ENCODE measurements at places on chromosomes 4 and X.

DNA sequence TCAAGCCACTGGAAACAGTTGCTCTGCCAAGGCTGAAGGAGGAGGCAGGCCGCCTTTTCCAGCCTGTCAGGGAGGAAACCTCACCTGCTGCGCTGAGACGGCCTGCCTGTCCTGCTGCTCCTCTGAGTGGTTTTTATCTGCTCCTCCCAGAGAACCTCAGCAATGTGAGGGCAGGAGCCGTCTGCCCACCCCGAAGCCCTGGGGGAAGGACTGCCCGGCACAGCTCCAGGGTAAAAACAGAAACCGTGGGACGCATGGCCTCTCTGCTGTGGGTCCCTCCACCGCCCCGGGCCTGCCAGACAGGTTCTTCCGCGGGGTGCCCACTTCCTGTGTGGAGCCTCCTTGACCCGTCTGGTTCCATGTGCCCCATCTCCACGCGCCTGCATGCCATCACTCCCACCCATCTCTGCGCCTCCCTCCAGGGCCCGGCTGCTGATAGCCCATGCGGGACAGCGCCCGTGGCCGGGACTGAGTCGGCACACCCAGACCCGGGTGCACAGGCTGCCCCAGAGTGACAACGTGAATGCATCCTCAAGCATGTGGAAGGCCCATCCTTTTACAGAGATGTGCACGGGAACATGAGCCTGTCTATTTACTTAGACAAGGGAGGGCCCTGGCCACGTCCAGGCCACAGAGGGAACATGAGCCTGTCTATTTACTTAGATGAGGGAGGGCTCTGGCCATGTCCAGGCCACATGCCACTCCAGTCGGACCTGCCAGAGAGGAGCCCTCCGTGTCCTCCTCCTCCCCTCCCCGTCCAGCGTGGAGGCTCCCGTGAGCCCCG lies 4.0 kb upstream of the SLC49A3 start:
- H3K36me3 ChIP-seq, result no peaks in the 10 kb centered on the region
- no peak for DNase-seq
- H3K27ac ChIP-seq, result no peak overlapping the region
- peaks cover 21% of the 10 kb centered on the region for H3K4me1 ChIP-seq
- no peak overlapping the region for H3K4me3 ChIP-seq

DNA sequence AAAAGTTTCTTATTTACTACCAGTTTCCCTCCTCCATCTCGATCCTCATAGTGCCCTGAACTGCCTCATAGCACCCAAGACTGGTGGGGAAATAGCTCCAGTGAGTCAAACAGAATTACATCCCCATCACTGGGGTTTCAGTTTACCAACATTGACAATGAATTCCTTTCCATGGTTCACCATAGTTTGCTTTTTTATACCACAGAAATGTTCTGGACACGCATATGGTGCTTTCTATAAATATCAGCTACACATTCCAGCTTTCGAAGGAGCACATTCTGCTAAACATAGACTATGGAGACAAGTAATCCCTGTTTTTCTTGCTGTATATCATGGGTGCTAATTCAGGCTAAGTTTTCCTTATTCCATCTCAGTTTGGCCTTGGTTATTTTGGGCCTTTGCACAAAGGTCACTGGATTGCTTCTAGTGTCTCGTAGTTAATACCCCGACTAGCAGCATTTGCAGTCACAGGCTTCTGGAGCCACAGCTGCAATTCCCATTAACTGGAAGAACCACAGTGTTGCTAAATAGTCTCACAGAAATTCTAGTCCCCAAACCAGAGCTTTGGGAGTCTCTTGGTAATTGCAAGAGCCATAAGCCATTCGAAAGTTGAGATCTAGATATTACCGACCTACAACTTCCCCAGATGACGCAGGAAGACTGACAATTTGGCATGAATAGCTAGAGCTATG lies 53.4 kb upstream of the TRPC3 start:
- no peak overlapping the region for H3K4me3 ChIP-seq
- H3K36me3 ChIP-seq, result no peaks in the 10 kb centered on the region
- H3K27ac ChIP-seq, result no peak overlapping the region
- H3K27me3 ChIP-seq, result no peaks in the 10 kb centered on the region
- H3K4me1 ChIP-seq, result no peaks in the 10 kb centered on the region
- DNase-seq, result no peak

GRCh38 chrX:37679230-37679629 lies 6.4 kb upstream of the XK start:
- H3K4me3 ChIP-seq, result no peak overlapping the region
- H3K27ac ChIP-seq, result no peak overlapping the region
- H3K27me3 ChIP-seq, result no peaks in the 10 kb centered on the region
- no peaks in the 10 kb centered on the region for H3K36me3 ChIP-seq

DNA sequence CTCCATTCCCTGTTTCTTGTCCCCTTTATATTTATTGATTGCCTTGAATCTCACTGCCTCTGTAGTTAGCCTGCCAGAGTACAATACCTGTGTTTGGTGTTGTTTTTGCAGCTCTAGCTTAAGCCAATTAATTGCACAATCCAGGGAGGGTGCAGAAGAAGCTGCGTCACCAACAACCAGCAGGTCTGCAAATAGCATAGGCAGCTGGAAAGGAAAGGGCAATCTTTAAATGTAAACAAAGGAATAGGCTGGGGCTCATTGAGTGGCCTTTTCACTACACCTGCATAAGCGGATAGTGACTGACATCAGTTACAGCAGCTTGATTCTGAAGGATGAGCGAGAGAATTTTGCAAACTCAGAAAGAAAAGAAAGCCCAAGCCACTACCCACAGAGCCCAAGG lies 106.8 kb upstream of the RAI2 start:
- no peak for DNase-seq
- H3K36me3 ChIP-seq, result no peaks in the 10 kb centered on the region
- H3K4me1 ChIP-seq, result no peaks in the 10 kb centered on the region
- H3K27ac ChIP-seq, result no peak overlapping the region

DNA sequence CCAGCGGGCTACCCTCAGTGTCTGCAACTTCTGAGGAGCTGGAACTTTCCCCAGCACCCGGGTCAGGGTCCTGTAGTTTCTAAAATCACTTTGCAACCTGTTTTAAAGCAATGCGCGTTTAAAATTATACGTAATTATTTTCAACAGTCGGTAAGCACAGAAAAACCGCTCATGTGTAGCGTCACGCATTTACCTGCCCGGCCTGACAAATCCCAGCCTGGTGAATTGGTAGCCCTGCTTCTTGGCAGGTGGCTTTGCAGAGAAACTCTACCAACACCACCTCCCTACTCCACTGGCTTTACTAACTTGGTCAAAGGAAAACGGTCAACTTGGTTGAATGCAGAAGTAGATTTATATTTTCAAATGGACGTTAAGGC lies 640 bp downstream of the BANK1 start:
- no peaks in the 10 kb centered on the region for H3K36me3 ChIP-seq
- no peaks in the 10 kb centered on the region for H3K27me3 ChIP-seq
- DNase-seq, result no peak
- peak overlapping the region; percentile 63 for H3K4me3 ChIP-seq
- H3K4me1 ChIP-seq, result peaks cover 8% of the 10 kb centered on the region
- H3K27ac ChIP-seq, result no peak overlapping the region

GRCh38 chr4:100894339-100894870 lies 376.6 kb upstream of the EMCN start:
- H3K27me3 ChIP-seq, result no peaks in the 10 kb centered on the region
- H3K4me1 ChIP-seq, result no peaks in the 10 kb centered on the region
- no peaks in the 10 kb centered on the region for H3K36me3 ChIP-seq
- H3K4me3 ChIP-seq, result no peak overlapping the region
- no peak overlapping the region for H3K27ac ChIP-seq

DNA sequence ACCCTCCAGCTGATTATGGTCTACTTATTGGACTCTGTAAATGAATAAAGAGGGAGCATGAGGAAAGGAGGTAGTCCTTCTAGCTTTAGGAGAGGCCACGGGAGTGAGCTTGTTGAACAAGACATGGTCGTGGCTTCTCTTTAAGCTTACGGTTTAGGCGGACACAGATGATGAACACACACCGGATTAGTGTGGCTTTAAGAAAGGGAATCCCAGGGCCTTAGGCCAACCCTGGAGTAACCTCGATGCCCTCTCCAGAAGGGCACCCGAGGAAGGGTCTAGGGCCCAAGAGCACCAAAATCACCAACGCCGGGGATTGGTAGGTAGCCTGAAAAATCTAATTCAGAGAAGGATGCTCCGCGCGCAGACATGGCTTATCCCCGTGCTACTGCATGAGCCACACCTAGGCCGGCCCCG lies 39.4 kb downstream of the ERVMER34-1 start:
- peaks cover 19% of the 10 kb centered on the region for H3K36me3 ChIP-seq
- H3K27me3 ChIP-seq, result no peaks in the 10 kb centered on the region
- peak overlapping the region; percentile 90 for H3K4me3 ChIP-seq
- H3K4me1 ChIP-seq, result peaks cover 22% of the 10 kb centered on the region
- DNase-seq, result no peak
- H3K27ac ChIP-seq, result no peak overlapping the region

GRCh38 chr4:7389719-7390118 lies 45.0 kb downstream of the PSAPL1 start:
- H3K36me3 ChIP-seq, result no peaks in the 10 kb centered on the region
- DNase-seq, result peak; percentile 74
- H3K27me3 ChIP-seq, result peaks cover 6% of the 10 kb centered on the region

GRCh38 chr4:174349156-174349555 lies 65.4 kb downstream of the CEP44 start:
- H3K27me3 ChIP-seq, result peaks cover 2% of the 10 kb centered on the region
- DNase-seq, result no peak
- H3K36me3 ChIP-seq, result no peaks in the 10 kb centered on the region
- no peak overlapping the region for H3K27ac ChIP-seq
- H3K4me1 ChIP-seq, result no peaks in the 10 kb centered on the region
- H3K4me3 ChIP-seq, result no peak overlapping the region

GRCh38 chr4:177512646-177513045 lies 70.4 kb upstream of the AGA start:
- H3K36me3 ChIP-seq, result no peaks in the 10 kb centered on the region
- no peak for DNase-seq
- no peaks in the 10 kb centered on the region for H3K27me3 ChIP-seq
- H3K4me1 ChIP-seq, result peaks cover 6% of the 10 kb centered on the region
- H3K27ac ChIP-seq, result peak overlapping the region; percentile 9

DNA sequence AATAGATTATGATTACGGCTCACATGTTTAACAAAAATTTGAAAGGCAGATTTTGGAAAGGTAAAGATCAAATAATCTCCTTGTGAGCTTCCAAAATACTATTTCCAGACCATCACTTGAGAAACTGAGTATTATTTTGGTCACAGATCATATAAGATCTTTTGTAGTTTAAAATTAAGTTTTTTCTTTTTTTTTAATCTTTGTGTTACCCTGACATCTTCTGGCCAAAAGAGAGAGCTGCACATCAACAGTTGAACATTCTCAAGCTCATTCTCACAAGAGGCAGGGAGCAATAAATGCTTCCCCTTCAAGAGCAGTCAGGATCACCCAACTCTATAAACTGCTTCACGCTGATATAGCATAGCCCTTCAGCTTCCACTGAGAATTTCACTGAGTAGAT lies 15.9 kb downstream of the TMEM192 start:
- H3K4me3 ChIP-seq, result no peak overlapping the region
- H3K36me3 ChIP-seq, result peaks cover 61% of the 10 kb centered on the region
- H3K4me1 ChIP-seq, result no peaks in the 10 kb centered on the region
- no peak for DNase-seq

DNA sequence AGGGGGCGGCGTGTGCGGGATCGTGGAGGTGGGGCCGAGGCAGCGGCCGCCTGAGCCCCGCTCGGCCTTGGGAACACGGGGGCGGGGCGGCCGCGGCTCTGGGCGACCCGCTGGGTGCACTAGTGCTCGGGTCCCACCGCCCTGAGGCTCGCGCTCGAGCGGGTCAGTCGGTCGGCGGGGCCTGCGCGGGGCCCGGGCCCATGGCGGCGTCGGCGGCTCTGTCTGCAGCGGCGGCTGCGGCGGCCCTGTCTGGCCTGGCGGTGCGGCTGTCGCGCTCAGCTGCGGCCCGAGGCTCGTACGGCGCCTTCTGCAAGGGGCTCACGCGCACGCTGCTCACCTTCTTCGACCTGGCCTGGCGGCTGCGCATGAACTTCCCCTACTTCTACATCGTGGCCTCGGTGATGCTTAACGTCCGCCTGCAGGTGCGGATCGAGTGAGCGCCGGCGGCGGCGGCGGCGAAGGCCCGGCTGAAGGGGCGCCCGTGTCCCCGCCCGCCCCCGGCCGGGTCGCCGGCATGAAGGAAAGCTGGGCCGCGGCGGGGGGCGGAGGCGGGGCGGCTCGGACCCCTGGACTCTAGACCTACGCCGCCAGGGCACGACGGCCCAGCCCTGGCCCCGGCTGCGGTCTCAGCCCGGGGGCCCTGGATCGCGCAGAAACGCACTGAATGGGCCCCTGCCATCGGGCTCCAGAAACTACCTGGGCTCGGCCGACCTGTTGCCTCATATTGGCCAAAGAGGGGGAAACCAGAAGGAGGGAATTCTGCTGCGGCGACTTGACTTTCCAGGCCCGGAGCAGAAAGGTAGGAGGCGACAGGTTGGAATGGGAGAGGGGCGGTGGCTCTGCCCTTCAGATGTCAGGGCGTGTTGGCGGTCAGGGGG lies at the start of gene SMIM10L2A:
SMIM10L2A (plus strand) TSS at position 13 of the 878 bp plus-strand sequence; CDS start at position 201, 188 bp downstream.
- H3K4me1 ChIP-seq, result peaks cover 9% of the 10 kb centered on the region
- no peaks in the 10 kb centered on the region for H3K36me3 ChIP-seq
- H3K27ac ChIP-seq, result no peak within 1 kb of the TSS
- no peaks in the 10 kb centered on the region for H3K27me3 ChIP-seq

DNA sequence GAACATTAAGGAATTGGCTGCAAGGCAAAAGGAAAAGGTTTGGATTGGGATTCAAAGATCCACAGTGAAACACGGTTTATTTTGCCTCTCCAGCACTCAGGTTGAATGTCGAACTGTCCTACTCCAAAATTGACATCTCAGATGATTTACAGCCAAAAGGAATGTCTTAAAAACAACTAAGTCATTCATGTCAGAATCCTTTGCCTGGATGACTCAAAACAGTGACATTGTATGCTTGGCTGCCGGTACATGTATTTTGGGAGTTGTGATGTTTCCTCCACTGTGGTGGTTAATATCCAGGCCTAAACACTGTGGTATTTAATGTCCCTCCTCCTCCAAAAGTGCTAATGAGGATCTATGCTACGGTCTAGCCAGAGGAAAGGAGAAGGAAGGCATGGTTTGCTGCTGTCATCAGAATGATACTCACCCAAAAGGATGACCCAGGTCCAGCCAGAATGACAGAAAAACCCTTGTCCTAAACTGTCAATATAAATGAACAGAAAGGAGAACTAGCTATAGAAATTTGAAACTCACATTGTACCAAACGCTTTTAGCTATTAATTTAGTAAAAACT lies 20.9 kb downstream of the PGM2 start:
- H3K27ac ChIP-seq, result no peak overlapping the region
- no peaks in the 10 kb centered on the region for H3K4me1 ChIP-seq
- H3K36me3 ChIP-seq, result peaks cover 68% of the 10 kb centered on the region
- no peak overlapping the region for H3K4me3 ChIP-seq

DNA sequence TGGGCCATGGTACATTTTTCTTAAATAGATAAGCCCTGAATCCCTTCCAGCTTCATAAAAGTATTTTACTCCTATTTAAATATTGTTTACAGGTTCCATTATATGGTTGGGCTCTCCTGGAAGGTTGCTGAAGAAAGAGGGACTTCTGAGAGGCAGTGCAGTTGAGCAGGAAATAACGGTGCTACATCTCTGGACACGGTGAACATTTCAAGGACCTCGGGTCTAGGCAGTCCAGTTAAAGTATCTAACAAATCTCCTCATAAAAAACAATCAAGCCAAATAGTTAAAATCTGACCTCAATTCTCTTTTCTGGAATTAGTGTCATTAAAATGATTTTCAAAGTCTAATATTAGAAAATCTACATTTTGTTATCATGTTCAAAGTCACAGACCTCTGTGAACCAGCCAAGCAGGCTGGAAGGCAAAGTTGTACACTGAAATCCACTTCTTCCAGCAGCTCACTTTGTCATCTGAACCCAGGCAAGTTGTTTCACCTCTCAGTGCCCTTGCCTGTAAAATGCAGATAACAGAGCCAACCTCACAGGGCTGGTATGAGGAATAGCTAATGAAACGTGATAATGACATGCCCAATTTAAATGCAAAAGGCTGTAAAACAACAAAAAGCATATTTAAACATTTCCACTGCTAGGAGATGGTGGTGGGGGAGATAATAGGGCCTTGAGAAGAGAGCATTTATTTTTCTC lies 267.0 kb upstream of the KLF3 start:
- no peak overlapping the region for H3K4me3 ChIP-seq
- H3K27ac ChIP-seq, result no peak overlapping the region
- no peaks in the 10 kb centered on the region for H3K27me3 ChIP-seq
- no peaks in the 10 kb centered on the region for H3K36me3 ChIP-seq
